ENCODE measurements at places on chromosomes 3 and 15.

- DNase-seq, result no peak
Measured at GRCh38 chr15:56783857-56784661, 50.8 kb upstream of the ZNF280D start.

DNA sequence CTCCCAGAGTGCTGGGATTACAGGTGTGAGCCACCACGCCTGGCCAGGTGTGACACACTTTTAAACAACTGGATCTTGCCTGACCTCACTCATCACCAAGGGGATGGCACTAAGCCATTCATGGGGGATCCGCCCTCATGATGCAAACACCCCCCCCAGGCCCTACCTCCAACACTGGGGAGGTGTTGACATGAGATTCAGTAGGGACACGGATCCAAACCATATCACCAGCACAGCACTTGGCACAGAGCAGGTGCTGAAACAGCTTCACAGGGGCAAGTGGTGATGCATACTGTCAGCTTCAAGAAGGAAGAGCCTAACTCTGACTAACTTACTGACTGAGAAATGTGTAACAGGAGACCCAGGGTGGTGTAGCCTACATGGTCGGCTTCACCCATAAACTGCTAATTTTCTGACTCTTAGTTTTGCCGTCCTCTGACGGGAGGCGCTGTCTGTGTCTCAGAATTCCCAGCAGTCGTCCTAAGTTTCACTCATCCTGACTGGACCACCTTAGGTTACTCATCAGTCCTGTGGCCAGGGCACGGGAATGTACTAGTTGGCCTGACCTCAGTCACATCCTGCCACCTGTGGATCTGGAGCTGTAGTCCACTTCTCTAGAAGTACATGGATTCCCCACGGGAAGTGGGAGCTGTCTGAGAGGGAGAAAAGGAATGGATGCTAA, 81.9 kb upstream of the PLXNA1 start:
- no peak for DNase-seq

GRCh38 chr15:76972389-76973361, 22.3 kb upstream of the PSTPIP1 start:
- no peak for DNase-seq

DNA sequence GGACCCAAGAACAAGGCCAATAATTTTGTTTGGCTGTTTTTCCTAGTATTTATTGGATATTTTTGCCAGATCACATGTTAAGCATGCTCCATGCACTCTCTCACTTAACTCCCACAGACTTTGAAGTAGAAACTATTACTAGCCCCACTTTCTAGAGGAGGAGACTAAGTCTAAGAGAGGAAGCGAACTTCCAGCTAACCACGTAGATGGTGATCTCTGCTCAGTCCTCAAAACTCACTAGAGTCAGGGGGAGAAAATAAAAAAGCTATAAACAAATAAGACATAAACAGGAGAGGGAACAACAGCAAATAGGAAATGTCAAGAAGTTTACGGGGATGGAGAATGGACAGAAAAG, 481.0 kb upstream of the PROK2 start:
- DNase-seq, result no peak

DNA sequence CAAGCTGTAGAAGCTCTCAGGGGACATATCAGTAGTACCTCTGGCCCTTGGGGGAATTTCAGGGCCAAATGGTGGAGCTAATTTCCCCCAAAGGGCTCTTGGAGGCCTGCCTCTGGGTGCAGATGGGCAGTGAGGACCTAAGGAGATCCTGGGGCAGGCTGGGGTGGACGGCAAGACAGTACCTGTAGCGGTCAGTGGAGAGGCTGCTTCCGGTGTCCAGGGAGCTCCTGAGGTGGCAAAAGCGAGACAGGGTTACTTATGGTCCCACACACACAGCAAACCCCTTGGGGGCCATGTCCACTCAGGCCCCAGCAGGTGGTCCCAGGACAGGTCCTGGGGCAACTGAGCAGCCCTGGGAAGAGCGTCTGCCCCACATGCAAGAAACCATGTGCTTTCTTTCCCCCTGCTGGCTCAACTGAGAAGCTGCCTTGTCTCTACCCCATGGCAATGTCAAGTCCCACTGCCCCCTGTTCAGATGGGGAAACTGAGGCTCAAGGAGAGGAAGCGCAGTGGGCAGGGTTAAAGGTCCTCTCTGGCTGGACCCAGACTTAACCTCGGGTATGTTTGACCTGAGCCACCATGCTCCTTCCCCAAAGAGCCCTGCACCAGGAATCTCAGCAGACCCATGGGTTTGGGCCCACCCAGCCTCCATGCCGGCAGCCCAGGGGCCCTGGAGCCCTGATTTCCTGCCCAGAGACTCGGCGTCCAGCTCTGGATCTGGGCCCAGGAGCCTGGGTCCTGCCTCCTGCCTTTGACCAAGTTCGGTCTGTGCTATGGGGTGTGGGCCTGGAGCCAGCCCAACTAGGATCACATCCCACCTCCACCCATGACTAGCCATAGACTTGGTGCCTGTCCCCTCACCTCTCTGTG, 25.7 kb downstream of the IQSEC1 start:
- DNase-seq, result no peak

- no peak for DNase-seq
Measured at GRCh38 chr15:60237446-60237845, 160.3 kb downstream of the ANXA2 start.

- no peak for DNase-seq
Measured at GRCh38 chr3:115401298-115401697, 222.0 kb upstream of the GAP43 start.

DNA sequence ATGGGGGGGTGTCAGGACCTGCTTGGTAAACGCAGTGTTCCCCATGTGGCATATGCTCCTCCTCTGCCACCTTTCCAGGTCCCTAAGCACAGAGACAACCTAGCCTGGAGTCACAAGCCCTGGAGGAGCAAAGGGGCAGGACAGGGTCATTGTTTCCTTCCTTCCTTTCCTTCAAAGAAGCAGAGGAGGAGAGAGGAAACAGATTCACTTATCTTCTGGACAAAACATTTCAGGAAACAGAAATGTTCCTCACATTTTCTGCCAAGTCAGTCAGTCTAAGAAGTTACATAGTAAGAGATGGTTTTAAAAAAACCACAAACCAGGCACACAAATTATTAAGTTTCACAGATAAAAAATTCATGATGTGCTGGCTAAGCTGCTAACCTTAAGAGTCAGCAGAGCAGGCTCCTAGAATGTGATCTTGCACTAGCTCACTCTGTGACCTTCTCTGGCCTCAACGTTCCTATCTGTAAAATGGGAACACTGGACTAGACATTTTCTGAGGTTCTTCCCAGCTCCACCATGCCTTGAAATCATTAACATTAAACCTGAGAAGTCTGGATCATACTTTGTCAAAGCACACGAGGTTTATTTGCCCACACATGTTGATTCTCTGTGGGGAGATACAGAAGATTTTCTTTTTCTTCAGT, 47.9 kb downstream of the ATP13A5 start:
- no peak for DNase-seq

- DNase-seq, result no peak
Measured at GRCh38 chr3:151491525-151491924, 30.7 kb upstream of the IGSF10 start.

DNA sequence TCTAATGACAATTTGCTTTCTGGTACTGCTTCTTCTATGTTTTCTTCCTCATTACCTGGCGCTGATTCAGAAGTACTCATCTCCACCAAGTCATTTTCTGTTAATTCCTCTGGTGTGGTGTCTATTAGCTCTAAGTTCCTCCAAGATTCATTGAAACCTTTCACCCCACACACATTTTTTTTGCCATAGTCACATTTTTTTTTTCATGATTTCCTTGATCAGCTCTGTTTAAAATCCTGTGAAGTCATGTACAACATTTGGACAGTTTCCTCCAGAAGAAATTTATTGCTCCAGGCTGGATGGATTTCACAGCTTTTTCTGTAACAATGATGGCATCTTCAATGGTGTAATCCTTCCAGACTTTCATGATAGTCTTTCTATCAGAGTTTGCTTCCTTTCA, 243.2 kb upstream of the VEPH1 start:
- no peak for DNase-seq

- DNase-seq, result no peak
Measured at GRCh38 chr3:146511402-146512134, 32.8 kb downstream of the PLSCR1 start.

DNA sequence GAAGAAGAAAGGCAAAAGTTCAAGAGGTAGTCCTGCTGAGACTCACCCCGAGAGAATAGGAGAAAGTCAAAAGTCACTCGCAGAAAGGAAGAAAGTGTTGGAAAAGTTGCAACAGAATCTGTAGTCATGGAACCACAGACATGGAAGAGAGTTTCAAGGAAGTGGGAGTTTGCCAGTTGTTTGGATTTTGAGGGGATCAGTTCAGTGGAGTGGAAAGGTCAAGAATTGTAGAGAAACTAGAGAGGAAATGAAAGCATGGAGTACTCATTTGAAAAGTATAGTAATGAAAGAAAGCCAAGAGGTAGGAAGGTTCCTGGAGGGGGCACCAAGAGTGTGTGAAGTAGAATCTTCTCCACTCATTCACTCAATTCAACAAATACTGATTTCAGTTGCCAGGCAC, 34.7 kb downstream of the SPTSSB start:
- DNase-seq, result no peak

- DNase-seq, result no peak
Measured at GRCh38 chr3:119601154-119601553, 3.5 kb downstream of the PLA1A start.

GRCh38 chr3:99825004-99825640, 7.5 kb downstream of the CMSS1 start:
- DNase-seq, result no peak

DNA sequence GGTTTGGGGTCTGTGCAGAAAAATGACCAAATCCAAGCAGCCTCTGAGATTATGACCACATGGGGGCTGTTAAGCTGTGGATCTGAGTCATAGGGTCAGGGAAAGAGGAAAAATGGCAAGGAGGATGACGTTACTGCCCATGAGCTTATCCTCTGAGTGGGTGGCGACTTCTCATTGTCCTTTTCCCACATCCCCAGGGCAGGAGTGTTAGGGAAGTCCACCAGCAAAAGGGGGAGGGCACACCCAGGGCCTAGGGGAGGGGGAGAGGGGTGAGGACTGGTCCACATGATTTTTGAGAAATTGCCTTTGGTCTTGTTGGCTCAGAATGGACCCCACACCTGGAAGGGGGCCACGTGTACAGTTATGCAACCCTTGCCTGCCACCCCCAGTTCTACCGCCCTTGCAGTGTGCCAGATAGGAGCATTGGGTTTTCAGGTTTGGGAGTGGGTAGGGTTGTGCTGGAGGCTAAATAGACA, 2.6 kb downstream of the CD276 start:
- DNase-seq, result no peak

All from GF-D8 (cell line).